ENCODE measurements at places on chromosomes 5 and 9. TPM values are rescaled to one million over a fixed set of nuclear protein-coding genes. Genes with fewer than 3 reads are reported as not detected.

PFN3 gene
- not detected for total RNA-seq

C5orf58 gene
- not detected for total RNA-seq

RAI14 gene
- total RNA-seq = 47.9 TPM

EGFL7 gene
- total RNA-seq = 4.3 TPM

TMC1 gene
- not detected for total RNA-seq

SPATA31A3 gene
- total RNA-seq = not detected

TBC1D9B gene
- 162 TPM for total RNA-seq

MYOT gene
- not detected for total RNA-seq

WNT8A gene
- total RNA-seq = not detected

INSL6 gene
- not detected for total RNA-seq

C9orf50 gene
- not detected for total RNA-seq

PCDHB14 gene
- 6.2 TPM for total RNA-seq

CER1 gene
- total RNA-seq = not detected

ADAMTS2 gene
- 0.17 TPM for total RNA-seq

TAF1L gene
- not detected for total RNA-seq

CNTNAP3B gene
- total RNA-seq = 8.2 TPM

ACOT12 gene
- total RNA-seq = not detected

INSL4 gene
- not detected for total RNA-seq

NPR2 gene
- total RNA-seq = 10.0 TPM

SLC34A1 gene
- not detected for total RNA-seq

CYSRT1 gene
- 1.4 TPM for total RNA-seq
